ENCODE measurements at places on chromosomes 7 and 10. TPM values are rescaled to one million over a fixed set of nuclear protein-coding genes. Genes with fewer than 3 reads are reported as not detected.
A peak's percentile ranks its signal among the peaks of the same experiment; 100 is the strongest.

DNA sequence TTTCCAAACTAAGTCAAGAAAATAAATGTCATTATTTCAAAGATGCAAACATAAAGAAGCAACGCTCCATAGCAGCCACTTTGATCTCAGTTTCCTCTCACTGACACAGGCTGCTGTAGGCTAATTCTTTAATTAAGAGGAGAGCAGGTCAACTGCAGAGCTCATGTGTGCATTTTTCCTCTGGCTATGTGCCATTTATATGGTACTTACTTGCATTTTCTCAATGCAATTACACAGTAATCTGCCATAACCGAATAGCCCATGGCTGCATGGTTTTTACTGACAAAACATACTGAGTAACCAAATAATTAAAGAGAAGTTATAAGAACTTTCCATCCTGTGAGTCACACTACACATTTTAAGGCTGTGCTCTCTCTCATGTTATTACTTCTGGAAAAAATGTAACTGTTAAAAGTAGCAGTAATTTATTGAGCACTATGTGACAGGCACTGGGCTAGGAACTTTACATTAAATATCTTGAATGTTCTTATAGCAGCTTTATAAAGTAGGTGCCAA is 122.0 kb downstream of the ELAPOR2 start:
- H3K4me1 ChIP-seq: no peaks in the 10 kb centered on the region
- H3K4me3 ChIP-seq: no peak overlapping the region
- H3K27ac ChIP-seq: no peak overlapping the region
- no peak for DNase-seq
- H3K27me3 ChIP-seq: peaks cover 6% of the 10 kb centered on the region

Gene MAGI2
- 0.02 TPM for polyA plus RNA-seq

GRCh38 chr10:123100030-123100762 is 35.6 kb upstream of the HMX3 start:
- peaks cover 25% of the 10 kb centered on the region for H3K27me3 ChIP-seq
- H3K4me1 ChIP-seq: no peaks in the 10 kb centered on the region
- H3K4me3 ChIP-seq: no peak overlapping the region
- DNase-seq: no peak

GRCh38 chr7:92955081-92955480 is 118.7 kb upstream of the CDK6 start:
- no peaks in the 10 kb centered on the region for H3K4me1 ChIP-seq
- no peak for DNase-seq
- H3K27ac ChIP-seq: no peak overlapping the region
- peaks cover 14% of the 10 kb centered on the region for H3K36me3 ChIP-seq
- peaks cover 3% of the 10 kb centered on the region for H3K27me3 ChIP-seq

- no peaks in the 10 kb centered on the region for H3K27me3 ChIP-seq
- no peaks in the 10 kb centered on the region for H3K4me1 ChIP-seq
- H3K36me3 ChIP-seq: peaks cover 22% of the 10 kb centered on the region
- H3K4me3 ChIP-seq: no peak overlapping the region
- no peak overlapping the region for H3K27ac ChIP-seq
Measured at GRCh38 chr10:72847681-72848080, 45.9 kb upstream of the OIT3 start.

DNA sequence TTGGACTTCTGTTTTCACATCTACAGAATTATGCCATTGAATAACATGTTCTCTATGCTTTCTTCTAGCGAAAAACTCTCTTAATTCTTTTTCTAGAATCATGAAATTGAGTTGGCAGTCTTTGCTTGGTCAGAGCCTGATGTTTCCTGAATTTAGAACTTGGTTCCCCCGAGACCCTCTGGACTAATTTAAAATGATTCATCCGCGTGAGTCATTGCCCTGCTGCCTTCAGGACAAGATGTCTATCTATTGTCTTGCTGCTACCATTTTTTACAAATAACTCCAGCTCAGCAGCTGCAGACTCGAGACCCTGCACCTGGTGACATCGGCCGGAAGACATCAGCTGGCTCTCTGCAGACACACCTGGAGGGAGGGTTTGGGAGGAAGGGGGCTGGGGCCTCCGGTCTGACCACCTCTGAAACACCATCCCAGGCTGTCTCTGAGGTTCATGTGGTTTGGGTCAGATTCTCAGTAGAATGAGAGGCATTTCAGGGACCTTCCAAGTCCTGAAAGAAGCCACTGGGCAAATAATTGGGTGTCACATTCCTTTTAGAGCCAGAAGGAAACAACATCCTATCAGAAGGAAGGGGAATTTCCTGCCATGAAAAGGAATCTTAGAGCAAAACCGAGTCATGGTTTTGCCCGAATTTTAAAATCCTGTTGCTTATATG is 20.9 kb upstream of the KLF6 start:
- H3K27ac ChIP-seq: peak overlapping the region; percentile 98
- peaks cover 74% of the 10 kb centered on the region for H3K4me1 ChIP-seq
- no peak for DNase-seq
- peak overlapping the region; percentile 67 for H3K4me3 ChIP-seq
- H3K27me3 ChIP-seq: no peaks in the 10 kb centered on the region
- H3K36me3 ChIP-seq: no peaks in the 10 kb centered on the region

DNA sequence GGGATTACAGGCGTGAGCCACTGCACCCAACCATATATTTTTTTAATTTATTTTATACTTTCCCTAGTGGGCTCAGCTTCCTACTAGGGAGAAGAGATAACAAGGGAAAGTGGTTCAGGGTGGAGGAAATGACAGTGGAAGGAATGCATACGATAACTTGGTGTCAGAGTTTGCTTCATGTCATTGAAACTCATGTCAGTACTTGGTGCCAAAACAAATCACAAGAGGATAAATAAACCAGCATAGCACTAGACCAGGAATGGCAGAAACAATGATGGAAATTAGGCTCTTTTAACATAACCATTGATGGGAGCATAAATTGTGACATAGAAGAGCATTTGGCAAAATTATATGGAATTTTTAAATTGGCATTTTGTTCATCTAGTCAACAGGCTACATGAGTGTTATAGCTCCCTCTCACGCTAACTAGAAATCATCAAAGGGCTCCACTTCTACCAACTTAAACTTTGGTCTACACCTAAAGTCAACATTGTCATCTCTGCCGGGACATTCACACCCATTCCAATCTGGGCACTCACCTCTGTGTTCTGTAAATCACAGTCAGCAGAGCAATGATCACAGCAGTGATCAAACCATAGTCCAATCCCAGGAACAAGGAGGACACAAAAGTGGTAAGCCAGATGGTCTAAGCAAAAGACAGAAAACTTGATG is 41.2 kb downstream of the PSMC2 start:
- no peak overlapping the region for H3K4me3 ChIP-seq
- DNase-seq: no peak
- peaks cover 5% of the 10 kb centered on the region for H3K27me3 ChIP-seq

DNA sequence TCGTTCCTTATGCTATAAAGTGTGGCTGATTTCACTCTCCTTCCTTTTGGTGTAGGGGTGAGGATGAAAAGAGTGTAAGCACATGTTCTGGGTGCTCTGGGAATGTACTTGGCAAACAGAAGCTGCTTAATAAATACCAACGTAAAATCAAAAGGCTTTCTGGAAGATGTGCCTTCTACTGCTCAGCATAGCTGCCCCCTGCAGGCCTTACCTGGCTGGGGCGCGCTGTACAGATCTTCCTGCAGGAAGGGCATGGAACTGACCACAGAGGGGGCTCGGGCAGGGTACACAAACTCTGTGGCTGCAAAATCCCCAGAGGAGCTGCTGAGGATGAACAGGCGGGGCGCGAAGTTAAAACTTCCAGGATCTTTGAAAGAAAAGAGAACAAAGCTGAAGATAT is 169.4 kb downstream of the SVIL start:
- H3K27ac ChIP-seq: no peak overlapping the region
- H3K36me3 ChIP-seq: peaks cover 93% of the 10 kb centered on the region
- no peak for DNase-seq

- H3K4me1 ChIP-seq: no peaks in the 10 kb centered on the region
- no peak overlapping the region for H3K4me3 ChIP-seq
- no peak for DNase-seq
- peaks cover 1% of the 10 kb centered on the region for H3K27me3 ChIP-seq
Measured at GRCh38 chr10:61091531-61091930, 147.5 kb upstream of the RHOBTB1 start.

DNA sequence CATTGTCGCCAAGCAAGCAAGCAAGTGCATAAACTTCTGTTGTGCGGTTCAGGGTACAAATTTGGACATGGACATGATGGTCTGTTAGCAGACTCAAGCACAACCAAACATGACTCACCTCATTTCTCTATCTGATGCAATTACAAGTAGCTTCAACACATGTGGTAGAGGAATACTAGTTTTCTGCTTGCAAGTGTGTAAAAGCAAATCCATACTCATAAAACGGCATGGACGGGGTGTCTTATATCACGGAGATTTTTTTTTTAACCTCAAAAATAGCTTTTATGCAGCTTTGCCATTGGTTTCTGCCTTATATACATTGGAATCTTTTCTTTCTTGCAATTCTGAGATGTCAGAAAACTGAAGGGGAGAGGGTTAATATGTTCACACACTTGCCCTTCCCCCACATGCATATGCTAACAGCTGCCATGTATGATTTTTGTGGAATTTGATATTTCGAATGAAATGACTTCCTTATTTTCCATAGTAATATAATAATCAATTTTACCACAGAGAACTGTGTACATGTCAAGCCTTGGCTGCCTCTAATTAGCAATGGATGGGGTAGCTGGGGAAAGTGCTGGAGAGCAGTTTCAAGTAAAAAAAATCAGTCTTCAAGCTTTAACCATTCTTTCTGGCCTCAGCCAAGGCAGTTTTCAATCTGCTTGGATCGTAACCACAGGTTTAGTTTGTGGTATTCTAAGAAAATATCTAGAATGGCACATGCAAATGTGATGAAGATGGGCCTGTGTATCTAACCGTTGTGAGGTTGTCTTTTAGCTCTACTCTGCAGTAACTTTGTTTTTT is 106.0 kb upstream of the PDCD4 start:
- H3K4me1 ChIP-seq: no peaks in the 10 kb centered on the region
- H3K4me3 ChIP-seq: no peak overlapping the region
- peaks cover 2% of the 10 kb centered on the region for H3K27me3 ChIP-seq
- no peak overlapping the region for H3K27ac ChIP-seq
- DNase-seq: no peak

DNA sequence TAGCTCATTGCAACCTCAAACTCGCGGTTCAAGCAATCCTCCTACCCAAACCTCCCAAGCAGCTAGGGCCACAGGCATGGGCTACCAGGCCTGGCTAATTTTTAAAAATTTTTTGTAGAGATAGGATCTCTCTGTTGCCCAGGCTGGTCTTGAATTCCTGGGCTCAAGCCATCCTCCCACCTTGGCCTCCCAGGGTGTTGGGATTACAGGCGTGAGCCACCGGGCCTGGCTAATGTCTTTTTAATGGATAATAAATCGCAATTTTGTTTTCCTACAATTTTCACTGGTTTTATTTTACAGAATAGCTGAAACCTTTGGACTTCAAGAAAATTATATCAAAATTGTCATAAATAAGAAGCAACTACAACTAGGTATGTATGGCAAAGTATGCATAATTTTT is 10.9 kb downstream of the NUB1 start:
- H3K4me3 ChIP-seq: no peak overlapping the region
- peaks cover 64% of the 10 kb centered on the region for H3K36me3 ChIP-seq
- DNase-seq: no peak
- H3K27me3 ChIP-seq: no peaks in the 10 kb centered on the region
- peak overlapping the region; percentile 95 for H3K27ac ChIP-seq
- peaks cover 56% of the 10 kb centered on the region for H3K4me1 ChIP-seq

DNA sequence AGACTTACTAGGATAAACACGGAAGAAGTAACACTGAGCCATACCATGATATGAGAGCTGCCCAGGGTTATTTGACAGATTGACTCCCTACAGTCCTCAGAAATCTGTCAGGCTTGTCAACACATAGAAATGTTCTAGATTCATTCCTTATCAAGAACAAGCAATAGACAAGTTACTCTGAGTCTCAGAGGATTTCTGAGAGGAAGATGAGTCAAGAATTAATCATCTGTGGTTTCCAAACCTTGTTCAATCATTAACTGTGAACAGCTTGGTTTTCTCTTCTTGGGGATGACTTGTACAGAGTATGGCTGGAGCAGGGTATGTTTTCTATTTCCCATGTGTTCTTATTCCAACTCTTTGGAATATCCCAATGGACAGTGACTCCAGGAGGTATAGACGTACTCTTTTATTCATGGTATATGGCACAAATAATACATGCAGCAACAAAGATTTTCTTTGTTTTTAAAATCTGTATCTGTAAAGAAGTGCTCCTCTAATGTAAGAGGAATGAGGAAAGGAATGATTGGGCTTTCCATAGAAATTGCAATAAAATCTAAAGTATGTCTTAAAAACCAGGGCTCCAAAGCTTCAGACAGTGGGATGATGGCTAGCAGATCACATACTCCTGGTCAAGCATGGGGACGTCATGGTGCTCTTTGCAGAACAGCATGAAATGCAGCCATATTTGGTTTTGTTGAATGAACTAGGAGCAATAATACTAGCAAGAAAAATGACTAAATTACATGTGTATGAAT is 11.9 kb upstream of the SFR1 start:
- peaks cover 11% of the 10 kb centered on the region for H3K4me1 ChIP-seq
- peaks cover 12% of the 10 kb centered on the region for H3K27me3 ChIP-seq
- no peaks in the 10 kb centered on the region for H3K36me3 ChIP-seq
- H3K27ac ChIP-seq: no peak overlapping the region
- DNase-seq: no peak
- H3K4me3 ChIP-seq: no peak overlapping the region

Gene GSTO2
- polyA plus RNA-seq: 0.15 TPM

Gene MRC1
- not detected for polyA plus RNA-seq

Gene OR6V1
- not detected for polyA plus RNA-seq

- H3K27ac ChIP-seq: no peak overlapping the region
- peaks cover 54% of the 10 kb centered on the region for H3K36me3 ChIP-seq
- no peaks in the 10 kb centered on the region for H3K27me3 ChIP-seq
- peaks cover 2% of the 10 kb centered on the region for H3K4me1 ChIP-seq
- DNase-seq: no peak
Measured at GRCh38 chr10:28137907-28138880, 139.3 kb upstream of the ODAD2 start.

DNA sequence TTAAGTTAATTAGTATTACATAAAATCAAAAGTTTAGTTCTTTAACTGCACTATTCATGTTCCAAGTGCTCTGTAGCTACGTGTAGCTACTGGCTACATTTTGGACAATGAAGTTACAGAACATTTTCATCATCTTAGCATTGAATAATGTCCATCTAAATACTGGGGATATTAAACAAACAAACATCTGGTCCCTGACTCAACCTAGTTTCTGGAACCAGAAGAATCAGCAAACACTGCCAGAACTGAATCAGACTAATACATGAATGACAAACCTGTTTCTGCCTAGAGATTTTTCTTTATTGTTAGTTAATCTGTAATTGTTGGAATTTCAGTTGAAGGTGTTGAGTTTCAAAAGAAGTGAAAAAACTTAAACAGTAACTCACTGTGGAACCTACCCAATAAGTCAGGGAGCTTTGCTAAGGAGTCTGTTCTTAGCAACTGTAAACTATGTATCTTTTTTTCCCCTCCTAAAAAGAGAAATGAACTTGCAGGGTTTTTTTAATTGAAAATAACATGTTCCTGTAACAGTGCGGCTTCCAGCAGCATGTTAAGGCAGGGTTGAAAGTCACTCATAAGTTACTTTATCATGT is 58.3 kb downstream of the CDK13 start:
- no peak overlapping the region for H3K4me3 ChIP-seq
- no peak for DNase-seq
- peaks cover 74% of the 10 kb centered on the region for H3K36me3 ChIP-seq
- no peaks in the 10 kb centered on the region for H3K27me3 ChIP-seq
- H3K27ac ChIP-seq: no peak overlapping the region

GRCh38 chr10:6478722-6479121 is 101.4 kb downstream of the PRKCQ start:
- no peaks in the 10 kb centered on the region for H3K27me3 ChIP-seq
- H3K4me3 ChIP-seq: no peak overlapping the region
- peak overlapping the region; percentile 57 for H3K27ac ChIP-seq
- H3K36me3 ChIP-seq: peaks cover 87% of the 10 kb centered on the region

Gene ANKRD7
- 0.95 TPM for polyA plus RNA-seq
